Stimulated activated CD4-positive, alpha-beta T cell treated with anti-CD3 and anti-CD28 coated beads, Interleukin-4, amount 100 ng/mL, for 48 hours (primary cell): ENCODE measurements at places on chromosomes 16 and 17.

- DNase-seq = no peak
Measured at GRCh38 chr17:66949501-66949900, 15.0 kb upstream of the CACNG4 start.

DNA sequence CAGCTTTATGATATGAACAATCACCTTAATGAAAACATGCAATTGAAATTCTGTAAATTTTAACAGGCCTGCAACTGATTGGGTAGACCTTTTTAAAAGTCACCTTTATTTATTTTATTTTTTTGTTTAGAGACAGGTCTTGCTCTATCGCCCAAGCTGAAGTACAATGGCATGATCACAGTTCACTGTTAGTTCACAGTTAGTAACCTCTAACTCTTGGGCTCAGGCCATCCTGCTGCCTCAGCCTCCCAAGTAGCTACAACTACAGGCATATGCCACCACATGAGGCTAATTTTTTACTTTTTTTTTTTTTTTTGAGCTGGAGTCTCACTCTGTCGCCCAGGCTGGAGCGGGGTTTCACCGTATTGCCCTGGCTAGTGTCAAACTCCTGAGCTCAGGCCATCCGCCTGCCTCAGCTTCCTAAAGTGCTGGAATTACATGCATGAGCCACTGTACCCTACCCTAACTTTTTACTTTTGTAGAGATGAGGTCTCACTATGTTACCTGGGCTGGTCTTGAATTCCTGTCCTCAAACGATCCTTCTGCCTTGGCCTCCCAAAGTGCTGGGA lies 28.0 kb downstream of the AP1G1 start:
- DNase-seq = no peak

GRCh38 chr17:31564883-31565301 lies 173.4 kb downstream of the RAB11FIP4 start:
- no peak for DNase-seq

DNA sequence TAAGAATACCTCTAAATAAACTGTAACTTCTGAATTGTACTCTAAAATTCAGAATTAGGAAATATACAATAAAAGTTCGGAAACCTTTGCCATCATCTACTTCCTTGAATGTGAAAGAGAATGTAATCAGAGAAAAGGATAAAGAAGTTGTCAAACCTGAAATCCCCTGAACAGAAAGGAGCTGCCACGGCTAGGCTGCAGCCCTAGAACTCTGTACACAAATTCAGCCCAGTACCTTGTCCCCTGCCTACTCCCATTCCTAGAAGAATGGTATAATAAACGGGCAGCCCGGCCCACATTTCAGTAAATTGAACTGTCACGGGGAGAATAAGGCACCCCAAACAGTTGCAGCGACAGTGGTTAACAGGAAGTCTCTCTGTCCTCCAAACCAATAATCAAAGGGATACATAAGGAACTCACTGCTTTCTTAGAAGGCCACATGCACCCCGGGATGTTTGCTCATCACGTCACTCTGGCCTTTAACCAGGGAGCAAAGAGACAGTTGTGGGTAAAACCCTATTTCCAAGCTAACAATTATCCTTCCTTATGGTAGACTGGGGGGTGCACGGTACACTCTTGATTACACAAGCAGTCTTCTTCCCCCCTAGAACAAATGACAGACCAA lies 24.3 kb upstream of the RFFL start:
- DNase-seq = no peak

GRCh38 chr17:77802333-77802615 lies 156.2 kb upstream of the TNRC6C start:
- no peak for DNase-seq

DNA sequence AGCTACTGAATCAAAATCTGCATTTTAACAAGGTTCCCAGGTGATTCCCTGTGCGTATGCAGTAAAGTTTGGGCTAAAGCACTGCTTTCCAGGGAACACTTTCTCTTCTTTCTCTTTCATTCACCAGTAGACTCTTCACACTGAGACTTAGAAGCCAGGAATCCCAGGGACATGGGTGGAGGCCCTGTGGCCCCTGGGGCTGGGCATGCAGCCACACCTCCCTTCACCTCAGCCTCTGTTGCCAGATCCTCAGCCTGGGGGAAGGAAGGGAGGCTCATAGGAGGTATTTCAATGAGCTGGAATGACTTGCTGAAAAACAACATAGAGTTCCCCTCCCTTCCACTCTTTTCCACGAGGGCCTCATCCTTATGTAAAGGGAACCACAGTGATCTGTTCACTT lies 1.2 kb downstream of the G6PC3 start:
- DNase-seq = no peak

GRCh38 chr16:84673203-84673535 lies 24.9 kb downstream of the KLHL36 start:
- DNase-seq = no peak

DNA sequence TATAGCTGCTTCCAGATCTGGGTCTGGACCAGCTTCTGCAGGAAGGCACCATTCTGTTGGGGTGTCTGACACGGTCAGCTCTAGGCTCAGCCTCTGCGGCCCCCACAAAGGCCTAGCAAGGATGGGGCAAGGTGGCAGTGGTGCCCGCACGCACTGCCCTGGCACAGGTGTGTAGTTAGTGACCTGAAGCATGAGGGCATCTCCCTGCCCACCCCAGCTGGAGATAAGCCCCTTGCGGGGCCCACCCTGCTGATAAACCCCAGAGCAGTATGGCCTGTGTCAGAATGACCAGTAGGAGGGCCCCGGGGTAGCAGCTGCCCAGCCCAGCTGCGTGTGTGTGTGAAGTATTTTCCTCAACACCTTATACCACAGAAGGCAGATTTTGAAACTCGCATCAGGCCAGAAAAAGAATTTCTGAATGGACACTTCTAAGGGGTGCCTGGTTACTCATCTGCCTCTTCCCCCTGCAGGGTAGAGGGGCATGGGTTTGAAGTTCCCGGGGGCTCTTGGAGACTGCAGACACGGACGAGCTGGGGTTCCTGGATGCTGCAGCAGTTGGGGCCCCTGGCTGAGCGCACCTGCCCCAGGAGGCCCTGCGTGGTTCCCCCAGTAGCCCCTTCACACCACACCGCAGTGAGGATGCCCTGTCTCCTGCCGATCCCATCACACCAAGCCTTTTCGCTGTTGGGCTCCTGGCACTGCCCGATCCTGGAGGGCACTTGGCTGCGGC lies 4.5 kb downstream of the ARHGDIA start:
- no peak for DNase-seq

- no peak for DNase-seq
Measured at GRCh38 chr17:29959658-29960337, 18.4 kb downstream of the EFCAB5 start.

- no peak for DNase-seq
Measured at GRCh38 chr17:10337976-10338375, 34.8 kb downstream of the MYH13 start.

DNA sequence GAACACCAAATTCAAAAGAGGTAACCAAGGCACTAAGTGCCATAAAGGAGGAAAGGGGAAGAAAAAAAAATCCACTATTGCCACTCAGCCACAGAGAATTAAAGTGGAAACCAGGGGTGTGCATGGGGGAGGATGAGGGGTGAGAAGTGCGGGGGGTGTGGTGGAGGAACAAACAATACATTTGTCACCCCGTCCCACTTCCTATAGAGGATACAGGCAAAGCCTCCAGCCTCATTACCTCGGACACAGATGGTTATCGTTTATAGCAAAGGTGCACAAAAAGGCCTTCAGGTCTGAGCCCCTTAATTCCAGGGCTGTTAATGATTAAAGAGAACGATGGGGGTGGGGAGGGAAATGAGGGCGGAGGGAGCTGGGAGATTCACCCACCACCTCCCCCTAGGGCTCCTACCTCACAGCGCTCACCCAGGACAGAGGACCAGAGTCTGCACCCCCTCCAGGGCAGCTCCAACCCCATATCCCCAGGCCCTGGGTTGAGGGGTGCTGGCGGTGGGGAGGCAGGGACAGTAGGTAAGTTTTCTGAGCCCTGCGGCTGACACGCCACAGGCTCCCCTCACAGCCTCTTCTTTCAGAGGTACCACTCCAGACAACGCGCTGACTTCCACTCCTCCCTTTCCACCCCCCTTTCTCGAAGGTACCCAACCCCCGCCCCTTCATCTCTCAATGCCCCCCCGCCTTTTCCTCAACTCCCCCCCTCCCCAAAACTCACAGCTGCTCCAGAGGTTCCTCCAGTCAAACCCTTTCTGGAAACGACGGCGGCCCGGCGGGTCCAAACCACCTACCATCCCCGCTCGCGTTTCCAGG lies 470 bp downstream of the DCUN1D3 start:
- no peak for DNase-seq

GRCh38 chr17:41492771-41493170 lies 3.1 kb upstream of the KRT36 start:
- DNase-seq = no peak

DNA sequence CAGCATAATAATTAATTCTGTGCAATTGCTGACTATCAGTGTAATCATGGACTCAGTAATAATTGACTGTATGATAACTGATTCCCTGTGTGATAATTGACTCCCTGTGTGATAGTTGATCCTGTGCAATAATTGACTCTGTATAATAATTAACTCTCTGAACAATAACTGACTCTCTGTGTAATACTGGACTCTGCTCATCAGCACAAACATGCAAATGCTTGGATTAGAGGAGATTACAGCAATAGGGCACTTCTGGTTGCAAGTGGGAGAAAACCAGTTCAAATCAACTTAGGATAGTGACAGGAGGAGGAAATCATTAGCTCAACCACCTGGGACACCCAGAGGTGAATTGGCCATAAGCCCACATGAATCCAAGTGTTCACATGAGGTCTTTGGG lies 582.1 kb downstream of the RBFOX1 start:
- no peak for DNase-seq

GRCh38 chr17:40443196-40443987 lies at the start of gene IGFBP4:
Gene IGFBP4 (plus strand): TSS chr17:40443450. CDS start chr17:40443736, 286 bp downstream.
- peak; percentile 57 for DNase-seq

- DNase-seq = no peak
Measured at GRCh38 chr17:57914273-57915142, 40.7 kb downstream of the CUEDC1 start.

DNA sequence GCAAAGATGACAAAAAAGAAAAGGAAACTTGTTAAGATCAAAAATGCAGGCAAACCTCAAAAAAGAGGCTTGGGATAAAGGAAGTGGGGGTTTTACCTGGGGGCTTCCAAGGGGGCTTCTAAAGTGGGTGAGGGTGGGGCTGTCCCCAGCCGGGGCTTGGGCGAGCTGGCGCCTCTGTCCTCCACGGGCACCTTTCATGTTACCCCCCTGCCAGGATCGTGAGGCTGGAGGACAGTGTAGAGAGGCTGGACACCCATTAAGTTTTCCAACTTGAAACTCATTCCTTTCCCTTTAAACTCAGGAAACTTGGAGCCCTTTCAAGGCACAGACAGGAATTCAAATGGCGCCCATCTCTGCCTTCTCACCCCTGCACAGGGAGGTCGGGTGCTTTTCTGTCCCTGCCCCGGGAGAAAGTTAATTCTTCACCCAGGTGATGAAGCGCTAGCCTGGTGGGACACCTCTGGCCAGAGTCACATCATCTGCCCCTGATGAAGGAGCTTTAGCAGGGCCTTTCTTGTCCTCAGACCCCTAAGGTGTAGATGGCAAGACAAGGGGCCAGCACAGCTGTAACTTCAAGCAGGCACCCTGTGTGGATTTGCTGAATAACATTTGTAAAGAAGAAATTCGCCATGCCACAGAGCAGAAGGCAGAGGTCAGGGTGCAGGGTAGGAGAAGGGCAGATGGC lies 87.3 kb downstream of the C16orf78 start:
- no peak for DNase-seq
